ENCODE measurements at places on chromosomes 12 and 14.

- no peak for DNase-seq
Observed at GRCh38 chr12:52168019-52168717, 23.6 kb downstream of the KRT80 start.

DNA sequence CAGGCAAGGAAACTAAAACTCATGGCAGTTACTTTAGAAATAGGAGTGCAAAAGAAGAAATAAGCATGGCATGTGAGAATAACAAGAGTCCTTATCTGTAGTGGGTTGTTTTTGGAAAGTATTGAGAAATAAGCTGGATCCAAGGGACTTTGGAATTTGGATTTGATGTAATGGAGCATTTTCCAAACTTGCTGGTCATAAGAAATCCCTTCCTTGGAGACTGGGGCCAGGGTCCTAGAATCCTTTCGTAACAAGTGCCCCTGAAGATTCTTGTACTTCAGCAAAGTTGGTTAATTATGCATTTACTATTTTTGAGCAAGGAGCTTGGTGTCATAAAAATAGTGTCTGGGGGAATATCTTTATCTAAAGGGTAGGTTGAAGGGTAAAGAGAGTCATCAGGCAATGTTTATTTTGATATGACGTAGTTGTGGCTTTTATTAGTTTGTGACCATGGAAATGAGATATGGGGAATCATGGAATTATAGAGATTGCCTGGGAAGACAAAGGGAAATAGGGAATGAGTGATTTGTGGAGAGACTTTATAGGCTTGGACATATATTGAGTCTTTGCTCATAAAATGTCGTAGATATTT, 53.9 kb downstream of the WNK1 start:
- DNase-seq: no peak

DNA sequence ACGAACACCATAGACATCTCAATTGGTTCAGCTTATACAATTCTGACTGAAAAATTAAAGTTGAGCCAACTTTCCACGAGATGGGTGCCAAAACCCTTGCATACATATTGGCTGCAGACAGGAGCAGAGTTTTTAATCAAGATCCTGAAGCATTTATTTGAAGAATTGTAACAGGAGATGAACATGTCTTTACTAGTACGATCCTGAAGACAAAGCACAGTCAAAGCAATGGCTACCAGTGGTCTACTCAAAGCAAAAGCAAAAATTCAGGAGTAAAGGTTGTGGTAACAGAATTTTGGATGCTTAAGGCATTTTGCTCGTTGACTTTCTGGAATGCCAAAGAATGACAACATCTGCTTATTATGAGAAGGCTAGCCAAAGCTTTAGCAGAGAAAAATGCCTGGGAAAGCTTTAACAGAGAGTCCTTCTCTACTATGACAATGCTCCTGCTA, 20.7 kb downstream of the ZDHHC17 start:
- DNase-seq: no peak

- no peak for DNase-seq
Observed at GRCh38 chr12:57584690-57585089, 6.3 kb upstream of the PIP4K2C start.

DNA sequence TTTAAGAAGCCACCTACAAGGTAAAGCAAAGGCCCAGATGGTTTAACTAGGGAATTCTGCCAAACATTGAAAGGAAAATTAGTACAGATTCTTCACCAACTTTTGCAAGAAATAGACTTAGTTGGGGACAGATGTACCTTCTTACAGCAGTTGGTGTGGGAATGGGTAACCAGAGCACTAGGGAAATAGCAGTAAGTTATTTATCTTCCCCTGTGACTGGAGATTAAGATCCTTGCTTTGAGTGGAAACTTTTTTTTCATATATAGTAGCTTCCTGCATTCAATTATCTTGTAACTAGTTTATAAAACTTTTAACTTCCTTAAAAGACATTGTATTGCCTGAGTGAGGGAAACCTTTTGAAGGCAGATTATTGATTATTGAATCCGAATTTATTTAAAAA, 44.2 kb downstream of the ARID2 start:
- no peak for DNase-seq

DNA sequence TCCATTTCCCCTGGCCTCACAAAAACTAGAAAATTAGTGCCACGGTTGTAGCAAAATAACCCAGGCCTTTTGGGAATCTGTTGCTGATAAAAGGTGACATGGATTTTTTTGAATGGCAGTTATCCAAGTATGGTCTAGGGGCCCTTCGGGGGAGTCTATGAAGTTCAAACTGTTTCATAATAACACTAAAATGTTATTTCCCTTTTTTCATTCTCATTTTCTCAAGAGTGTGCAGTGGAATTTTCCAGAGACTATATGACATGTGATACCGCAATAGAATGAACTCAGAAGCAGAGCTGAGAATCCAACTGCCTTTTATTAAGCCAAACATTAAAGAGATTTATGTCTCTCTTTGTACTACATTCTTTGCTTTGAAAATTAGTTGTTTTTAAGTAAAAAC, 26.9 kb downstream of the GSTZ1 start:
- DNase-seq: no peak

DNA sequence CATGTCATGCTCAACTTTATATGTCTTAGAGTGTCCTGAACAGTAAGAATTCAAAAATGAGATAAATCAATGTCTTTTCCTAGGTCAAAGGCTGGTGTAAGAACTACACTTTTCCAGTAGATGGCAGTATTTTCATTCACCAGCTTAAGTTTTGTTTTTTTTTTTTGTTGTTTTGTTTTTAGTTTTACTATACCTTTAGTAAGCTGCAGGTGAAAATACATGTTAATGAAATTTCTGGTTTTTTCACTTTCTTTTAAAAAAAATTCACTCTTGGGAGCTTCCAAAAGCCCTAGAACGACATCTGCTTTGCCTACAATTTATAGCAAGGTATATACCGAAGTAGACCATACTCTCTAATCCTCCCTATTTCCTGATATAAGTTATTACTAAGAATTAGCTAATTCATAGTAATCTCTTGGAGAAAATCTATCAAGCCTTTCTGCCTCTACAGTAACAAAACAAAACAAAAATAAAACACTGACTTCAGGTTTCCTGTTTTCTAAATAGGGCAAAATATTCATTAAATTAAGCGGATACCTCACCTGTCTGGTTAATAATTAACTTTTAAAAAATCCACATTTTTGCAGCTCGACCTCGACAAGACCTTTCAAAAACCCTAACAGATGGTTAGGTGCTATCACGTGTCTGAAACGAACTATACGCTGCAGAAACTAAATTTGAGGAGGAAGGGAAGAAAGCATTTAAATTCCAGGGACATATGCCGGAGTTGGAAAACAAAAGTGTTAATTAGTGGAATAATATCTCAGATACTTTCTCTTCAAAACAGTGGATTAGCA, 2.7 kb upstream of the SAMD4A start:
- no peak for DNase-seq

- DNase-seq: no peak
Observed at GRCh38 chr12:113816866-113817265, 149.3 kb downstream of the RBM19 start.

DNA sequence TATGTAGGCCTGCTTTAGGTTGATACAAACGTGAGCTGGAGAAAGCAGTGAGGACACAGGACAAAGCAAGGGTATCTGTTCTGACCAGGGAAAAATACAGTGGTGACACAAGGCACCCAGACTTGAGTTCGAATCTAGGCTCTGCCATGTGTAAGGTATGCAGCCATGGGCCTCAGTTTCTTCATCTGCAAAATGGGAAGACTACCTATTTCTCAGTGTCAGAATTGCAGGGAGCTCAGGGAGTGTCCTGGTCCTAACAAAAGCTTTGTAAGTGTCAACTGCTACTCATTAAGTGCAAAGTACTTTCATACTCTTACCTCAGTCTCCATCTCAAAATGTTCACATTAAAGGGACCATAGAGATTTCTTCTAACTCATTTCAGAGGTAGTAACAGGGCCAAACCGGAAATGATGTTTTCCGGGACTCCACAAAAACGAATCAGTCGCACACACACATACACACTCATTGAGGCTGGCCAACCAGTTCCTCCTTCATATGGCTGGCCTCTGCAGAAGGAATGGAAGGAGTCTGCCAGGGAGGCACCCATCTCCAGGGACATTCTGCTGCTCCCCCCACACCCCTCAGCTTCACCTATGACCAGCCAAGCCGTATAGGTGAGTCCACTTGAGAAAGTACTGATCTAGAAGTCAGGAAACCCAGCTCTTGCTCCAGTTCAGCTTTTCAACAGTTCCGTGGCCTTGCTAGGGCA, 7.8 kb downstream of the CTDSP2 start:
- DNase-seq: no peak

DNA sequence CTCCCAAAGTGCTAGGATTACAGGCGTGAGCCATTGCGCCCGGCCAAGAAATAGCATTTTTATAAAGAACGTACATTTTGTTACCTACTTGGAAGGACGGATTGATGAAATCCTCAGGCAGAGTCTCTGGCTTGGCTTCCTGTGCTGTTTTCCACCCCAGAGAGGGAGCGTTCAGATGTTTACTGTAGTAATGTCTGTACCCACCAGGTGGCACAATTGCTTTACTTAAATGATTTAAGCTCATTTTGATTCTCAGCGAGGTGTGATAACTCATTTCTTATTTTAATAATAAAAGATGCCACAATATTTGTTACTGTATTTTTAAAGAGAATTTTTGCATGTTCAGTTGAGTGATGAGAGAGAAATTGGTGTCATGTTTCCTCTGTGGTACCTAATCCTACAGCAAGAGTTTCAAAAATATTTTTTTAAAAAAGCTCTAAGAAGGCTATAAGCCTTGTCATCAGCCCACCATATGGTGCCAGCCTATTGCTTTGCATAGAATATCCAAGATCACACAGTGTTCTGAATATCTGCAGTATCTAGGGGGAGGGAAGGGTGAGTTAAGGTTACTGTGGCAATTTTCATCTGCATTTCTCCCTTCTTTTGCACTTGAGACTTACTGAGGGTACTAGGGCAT, 82.6 kb upstream of the TRAF3 start:
- peak; percentile 29 for DNase-seq

Data from activated CD4-positive, alpha-beta T cell treated with anti-CD3 and anti-CD28 coated beads for 24 hours (primary cell).